ENCODE measurements at places on chromosomes 3 and 15.

DNA sequence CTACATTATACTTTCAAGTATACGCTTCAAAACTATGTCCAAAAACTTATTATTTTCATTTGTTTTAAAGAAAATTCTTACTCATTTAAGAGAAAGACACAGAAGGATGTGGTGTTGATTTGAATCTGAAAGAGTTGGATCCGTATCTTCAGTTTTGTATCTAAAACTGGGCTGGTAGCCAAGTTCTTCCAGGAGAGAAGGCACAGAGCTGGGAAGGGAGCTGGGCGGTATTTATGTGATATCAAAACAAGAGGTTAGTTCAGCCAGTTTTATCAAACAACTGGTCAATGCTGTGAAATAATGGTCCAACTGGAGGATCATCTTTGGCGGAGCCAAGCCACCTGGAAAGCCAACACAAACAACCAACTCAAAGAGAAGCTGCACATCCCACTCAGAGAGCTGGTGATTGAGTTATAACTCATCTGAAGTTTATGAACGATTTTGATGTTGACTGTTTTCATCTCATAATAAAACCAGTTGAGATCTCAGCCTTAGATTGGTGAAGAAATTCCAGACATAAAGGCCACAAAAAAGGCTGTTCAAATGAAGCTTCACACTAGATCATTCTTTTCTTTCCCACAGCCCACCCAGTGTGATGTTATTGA lies 489.6 kb upstream of the RASGRP1 start:
- no peak for DNase-seq

GRCh38 chr3:187504435-187504834 lies 136.2 kb downstream of the RTP4 start:
- DNase-seq, result no peak

GRCh38 chr3:38027466-38028465 lies 1.7 kb downstream of the PLCD1 start:
- DNase-seq, result no peak

GRCh38 chr3:51688206-51688600 lies 17.2 kb downstream of the TEX264 start:
- DNase-seq, result no peak

GRCh38 chr15:93087825-93088199 lies 1.2 kb downstream of the RGMA start:
- DNase-seq, result peak; percentile 74

- DNase-seq, result no peak
These were observed 410.8 kb upstream of the RASGRP1 start for GRCh38 chr15:38975282-38975990.

DNA sequence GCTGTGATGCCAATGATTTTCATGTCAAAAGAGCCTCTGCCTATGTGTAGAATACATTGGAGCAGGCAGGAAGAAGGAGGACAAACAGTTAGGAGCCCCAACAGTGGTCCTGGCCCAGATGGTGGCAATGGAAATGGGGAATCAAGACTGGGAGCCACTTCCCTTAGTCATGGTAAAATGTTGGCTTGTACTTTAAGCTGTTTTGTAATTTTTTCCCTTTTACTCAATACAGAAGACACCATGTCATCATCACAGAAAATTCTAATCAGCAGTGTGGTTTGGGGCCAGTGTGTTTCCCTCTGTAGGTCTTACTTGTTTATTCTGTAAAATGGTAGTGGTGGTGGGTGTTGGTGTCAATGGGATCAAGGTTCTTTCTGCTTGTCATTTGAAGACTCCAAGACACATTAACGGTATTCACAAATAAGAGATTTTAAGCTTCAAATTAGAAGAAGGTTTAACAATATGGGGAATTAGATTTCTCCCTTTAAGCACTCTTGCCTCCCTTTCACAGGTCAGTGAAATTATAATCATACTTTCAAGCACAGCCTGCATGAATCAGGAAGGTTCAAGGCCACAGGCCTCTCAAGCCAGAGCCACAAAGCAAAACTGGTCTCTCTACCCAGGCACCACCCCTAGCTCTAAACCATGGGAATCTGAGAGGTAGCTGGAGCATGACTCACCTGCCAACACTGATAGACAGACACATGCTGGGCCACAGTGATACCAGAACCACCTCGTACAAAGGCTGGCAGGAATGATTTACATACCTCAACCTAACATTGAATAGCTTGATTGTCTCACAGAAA lies 24.9 kb downstream of the SIAH2 start:
- DNase-seq, result no peak

GRCh38 chr3:76044601-76045600 lies 259.6 kb upstream of the ZNF717 start:
- no peak for DNase-seq

DNA sequence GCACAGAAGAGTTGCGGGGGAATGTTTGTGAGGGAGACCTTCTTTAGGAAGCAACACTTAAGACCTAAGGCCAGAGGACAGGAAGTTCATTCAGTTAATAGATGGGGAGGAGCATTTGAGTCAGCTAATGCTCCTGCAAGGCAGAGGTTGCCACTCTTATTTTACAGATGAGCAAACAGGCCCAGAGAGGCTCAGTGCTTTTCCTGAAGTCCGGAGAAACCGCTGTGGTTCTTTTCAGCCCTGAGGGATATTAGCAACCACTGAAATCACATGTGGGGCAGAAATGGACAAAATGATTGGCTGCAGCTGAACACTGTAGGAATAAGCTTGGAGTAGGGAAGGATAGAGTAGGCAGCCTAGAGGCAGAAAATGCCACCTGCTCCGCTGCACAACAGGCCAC lies 33.3 kb upstream of the RTP4 start:
- no peak for DNase-seq

- DNase-seq, result no peak
These were observed 2.7 kb downstream of the PDCD7 start for GRCh38 chr15:65130941-65131340.

DNA sequence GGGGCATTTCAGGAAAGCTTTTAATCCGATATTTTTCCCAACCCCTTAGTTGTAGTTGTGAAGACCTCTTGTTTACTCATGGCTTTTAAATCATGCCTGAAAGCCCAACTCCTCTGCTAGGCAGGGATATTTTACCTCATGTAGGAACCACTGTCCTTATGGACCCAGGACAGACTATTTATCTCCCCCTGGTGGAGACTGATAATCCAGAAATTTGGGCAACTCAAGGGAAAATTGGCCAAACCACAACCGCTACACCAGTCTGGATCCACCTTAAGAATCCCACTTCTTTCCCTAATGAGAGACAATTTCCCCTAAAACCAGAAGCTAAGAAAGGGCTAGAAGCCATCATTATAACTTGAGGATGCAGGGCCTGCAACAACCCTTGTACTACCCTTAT lies 248.1 kb upstream of the STAC start:
- DNase-seq, result no peak

DNA sequence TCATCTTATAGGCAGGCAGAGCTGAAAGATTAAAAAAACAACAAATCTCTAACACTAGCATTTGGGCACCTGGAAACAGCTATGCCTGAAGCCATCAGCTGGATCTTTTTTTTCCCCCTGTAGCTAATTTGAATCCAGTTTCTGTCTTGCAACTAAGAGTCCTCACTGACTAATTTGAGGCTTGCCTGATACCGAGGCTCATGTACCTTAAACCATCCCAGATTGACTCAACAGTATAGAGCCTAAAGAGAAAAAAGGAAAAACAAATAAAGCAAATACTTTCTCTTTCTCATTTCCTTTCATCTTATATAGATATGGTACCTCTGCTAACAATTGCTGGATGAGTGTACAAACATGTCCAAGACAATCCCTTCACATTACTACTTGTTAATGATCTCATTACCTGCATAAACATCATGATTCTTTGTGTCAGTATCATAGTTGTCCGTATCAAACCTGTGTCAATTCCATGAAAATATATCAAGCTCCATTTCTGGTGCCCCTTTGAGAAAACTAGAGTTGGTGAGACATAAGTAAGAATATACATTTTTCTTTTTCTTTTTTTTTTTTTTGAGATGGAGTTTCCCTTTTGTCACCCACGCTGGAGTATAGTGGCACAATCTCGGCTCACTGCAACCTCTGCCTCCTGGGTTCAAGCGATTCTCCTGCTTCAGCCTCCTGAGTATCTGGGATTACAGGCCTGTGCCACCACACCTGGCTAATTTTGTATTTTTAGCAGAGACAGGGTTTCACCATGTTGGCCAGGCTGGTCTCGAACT lies 43.1 kb downstream of the BHLHE40 start:
- no peak for DNase-seq

Measured in CD4-positive, alpha-beta T cell treated with Interleukin-12 subunit alpha and Interleukin-12 subunit beta, for 1 hour (primary cell).